Uterus (tissue), 4 donors: ENCODE measurements at places on chromosomes 5 and 9. TPM values are rescaled to one million over a fixed set of nuclear protein-coding genes. Genes with fewer than 3 reads are reported as not detected.

GRCh38 chr5:55172051-55172899, 702 bp downstream of the CDC20B start:
- peak; percentile 58 for DNase-seq

- DNase-seq, result no peak
Measured at GRCh38 chr5:80714570-80715298, 60.0 kb upstream of the DHFR start.

Gene PLPPR1
- total RNA-seq, result 0.41 TPM

Gene GMCL2
- total RNA-seq, result not detected

DNA sequence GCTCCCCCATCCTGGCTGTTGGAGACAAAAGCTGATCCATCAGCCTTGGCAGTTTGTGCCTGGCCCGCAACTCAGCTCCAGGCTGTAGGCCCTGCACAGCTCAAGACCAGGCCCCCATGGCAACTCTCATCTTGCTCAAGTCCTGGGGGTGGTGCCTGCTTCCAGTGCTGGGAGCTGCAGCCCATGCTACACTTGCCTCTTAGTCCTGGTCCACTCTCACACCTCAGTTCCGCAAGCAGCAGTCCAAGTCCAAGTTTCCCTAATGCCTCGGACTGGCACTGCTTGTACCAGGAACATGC, 14.2 kb downstream of the AHRR start:
- no peak for DNase-seq

Gene SMU1
- 18.8 TPM for total RNA-seq

Gene TPD52L3
- total RNA-seq, result not detected

DNA sequence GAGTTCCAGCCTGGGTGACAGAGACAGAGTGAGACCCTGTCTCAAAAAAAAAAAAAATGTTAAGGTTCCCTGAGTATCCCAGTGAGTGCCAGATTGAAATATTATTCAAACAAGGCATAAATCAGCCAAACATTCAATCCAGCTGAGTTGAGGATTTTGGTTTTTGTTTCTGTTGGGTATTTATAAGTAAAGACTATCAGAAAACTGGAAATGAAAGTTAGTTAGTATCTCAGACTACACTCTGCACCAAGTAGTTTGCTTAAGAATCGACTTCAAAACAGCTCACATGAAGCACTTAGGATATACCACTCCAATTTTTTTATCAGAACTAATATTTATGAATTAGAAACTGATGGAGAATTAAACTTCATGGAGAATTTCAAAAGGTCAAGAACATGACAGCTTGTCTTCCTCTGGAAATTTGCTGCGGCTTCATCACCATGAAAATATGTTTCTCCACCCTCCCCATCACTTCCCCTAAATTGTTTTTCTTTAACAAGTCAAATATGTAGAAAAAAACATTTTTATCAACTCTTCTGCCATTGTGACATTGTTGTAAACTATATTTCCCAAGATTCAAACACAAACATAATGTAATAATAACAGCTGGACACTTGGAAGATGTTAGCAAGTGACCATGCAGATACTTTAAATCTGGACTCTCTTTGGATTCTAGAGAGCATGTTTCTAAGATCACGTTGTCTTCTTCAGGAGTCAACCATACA, 110.0 kb upstream of the PTGER4 start:
- no peak for DNase-seq

DNA sequence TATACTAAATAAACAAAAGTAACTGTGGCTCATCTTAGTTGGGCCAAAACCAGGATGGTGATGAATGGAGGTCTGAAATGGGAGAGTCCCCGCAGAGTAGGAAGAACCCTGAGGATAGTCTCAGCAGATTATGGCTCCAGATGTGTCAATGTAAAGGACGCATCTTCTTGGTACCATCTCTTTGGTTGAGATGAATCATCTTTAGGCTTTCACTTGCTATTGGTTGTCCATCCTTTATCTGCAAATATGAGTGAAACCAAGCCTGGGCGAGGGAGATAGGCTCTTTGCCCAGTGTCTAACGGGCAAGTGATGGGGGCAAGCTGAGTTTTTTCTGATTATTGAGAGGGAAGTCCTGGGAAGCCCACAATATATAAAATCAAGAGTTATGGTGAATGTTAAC, 19.4 kb upstream of the LCP2 start:
- DNase-seq, result no peak

DNA sequence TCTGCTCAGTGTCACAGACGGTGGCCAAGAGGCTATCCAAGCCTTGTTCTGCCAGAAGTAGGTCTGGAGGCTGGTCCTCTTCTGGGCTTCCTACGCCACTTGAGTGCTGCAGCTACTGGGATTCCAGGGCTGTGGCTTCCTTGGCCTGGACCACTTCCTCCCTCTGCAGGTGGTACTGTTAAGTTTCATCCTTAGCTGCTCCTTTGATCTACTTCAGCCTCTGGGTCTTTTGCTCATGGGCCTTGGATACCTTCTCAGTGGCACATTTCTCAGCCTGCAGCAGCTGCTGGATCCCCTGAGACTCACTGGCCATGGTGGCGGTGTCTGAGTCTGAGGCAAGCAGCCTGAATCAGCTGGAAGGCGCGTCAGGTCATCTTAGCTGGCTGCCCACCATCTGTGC, 10.3 kb downstream of the CNOT8 start:
- no peak for DNase-seq

Gene NAA35
- 48.1 TPM for total RNA-seq

DNA sequence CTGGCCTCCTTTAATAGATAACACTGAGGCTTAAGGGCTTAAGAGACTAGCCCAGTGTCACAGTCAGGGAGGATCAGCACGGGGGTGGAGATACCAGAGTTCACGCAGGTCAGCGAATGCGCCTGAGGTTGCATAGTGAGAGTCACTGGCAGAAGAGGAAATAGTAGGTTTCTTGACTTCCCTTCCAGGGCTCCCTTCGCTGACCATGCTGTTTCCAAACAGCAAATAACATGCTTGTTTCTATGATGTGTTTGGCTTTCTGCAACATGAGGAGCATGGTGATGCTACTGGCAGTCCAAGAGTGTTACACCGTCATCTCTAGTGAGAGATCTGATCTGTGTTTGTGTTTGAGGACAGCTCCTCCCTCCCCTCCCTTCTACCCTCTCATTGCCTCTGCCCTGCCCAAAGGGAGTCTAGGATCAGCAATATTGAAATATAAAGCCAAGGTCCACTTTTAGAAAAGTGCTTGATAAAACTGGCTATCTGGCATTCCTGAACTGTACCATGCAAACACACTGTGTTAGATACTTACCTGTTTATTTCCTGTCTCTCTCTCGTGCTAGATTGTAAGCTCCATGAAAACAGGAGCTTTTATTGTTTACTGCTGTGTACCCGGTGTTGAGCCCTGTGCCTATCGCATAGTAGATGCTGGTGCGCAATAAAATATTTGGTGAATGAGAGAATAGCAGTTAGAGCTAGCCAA, 12.3 kb downstream of the TLE4 start:
- DNase-seq, result no peak

DNA sequence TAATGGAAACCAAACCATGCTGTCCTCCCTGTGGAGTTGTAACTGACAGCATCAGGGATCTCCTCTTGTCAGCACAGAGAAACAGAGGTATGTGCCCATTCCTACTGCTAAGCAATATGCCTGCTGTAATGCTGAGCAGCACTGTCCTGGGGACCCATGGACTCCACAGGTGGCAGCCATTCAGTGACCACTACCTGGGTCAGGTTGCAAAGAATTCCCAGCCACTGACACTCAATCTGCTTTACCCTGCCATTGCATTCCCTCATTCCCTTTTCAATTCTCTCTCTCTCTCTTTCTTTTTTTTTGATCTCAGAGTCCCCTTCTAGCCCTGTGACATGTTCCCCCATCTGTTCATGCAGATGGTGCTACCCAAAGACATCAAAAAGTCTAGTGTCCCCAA, 104.1 kb downstream of the GABRB2 start:
- DNase-seq, result no peak

- no peak for DNase-seq
Measured at GRCh38 chr5:43152946-43153345, 32.2 kb downstream of the ZNF131 start.

- no peak for DNase-seq
Measured at GRCh38 chr5:171263181-171263580, 45.9 kb upstream of the TLX3 start.

DNA sequence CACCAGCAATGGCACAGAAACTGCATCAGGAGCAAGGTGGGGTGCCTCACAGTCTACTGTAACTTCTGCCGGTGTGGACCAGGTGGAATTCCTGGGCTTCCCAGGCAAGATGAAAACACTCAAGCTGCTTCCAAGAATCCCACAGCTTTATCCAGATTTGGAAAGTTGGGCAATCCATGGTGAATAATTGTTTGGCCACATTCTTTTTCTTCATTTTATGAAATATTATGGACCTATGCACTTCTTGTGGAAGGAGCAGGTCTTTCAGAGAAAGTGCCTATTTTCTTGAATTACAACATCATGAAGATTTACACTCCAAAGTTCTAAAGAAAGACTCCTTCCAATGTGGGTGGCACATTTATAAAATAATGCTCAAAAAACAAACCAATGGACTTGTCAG, 503.6 kb downstream of the SEMA5A start:
- no peak for DNase-seq

GRCh38 chr5:155189476-155189875, 175.9 kb downstream of the KIF4B start:
- no peak for DNase-seq

Gene CYLC2
- not detected for total RNA-seq

DNA sequence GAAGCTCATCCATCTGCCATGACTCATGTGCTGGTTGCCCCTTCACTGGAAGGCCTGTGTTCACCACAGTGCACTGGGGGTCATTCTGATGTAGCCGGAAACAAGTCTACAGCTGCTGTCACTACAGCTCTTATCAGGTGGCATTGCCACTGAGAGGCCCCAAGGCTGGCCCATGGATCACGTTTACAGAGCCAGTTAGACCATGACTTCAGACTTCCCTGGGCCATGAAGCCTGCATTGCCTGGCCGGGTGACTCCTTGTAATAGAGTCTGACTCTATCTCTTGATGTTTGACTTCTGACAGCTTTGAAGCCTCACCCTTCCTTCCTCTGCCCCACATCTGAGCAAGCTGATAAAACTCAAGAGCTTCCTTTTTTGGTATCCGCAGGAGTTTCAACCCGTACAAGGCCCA, 473.5 kb upstream of the DAP start:
- DNase-seq, result peak; percentile 22

DNA sequence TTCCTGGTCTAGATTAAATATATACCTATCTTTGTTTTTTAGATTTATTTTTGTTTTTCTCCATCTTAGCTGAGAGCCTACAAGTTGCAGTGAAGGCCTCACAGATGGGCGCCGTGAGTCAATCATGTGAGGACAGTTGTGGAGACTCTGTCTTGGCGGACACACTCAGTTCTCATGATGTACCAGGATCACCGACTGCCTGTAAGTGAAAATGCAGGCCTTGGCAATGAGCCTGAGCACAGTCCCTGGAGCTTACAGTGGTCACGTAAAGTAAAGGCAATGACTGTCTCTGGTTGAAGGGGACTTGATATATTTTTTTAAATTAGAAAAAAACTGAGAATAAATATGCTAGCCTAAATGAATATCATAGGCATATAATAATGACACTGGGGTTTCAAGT, 271.9 kb downstream of the ARHGEF28 start:
- no peak for DNase-seq

- no peak for DNase-seq
Measured at GRCh38 chr5:10418654-10419345, 22.9 kb upstream of the ROPN1L start.

DNA sequence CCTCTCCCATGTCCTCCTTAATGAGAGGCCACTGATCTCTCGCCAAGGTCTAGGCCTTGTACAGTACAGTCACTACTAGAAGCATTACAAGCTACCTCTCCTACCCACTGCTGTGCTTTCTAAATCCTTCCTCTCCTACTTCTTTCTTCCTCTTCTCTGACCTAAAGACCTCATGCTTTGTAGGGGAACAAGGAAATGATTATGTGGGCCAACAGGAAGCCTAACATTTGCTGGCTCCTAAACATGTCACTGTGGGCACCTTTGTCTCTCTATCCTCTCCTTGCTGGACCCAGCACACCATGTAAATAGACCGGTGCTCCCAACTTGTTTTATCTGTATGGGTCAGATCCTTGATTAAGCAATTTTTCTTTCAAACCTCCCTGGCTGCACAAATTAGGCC, 16.7 kb downstream of the SLC28A3 start:
- DNase-seq, result no peak

DNA sequence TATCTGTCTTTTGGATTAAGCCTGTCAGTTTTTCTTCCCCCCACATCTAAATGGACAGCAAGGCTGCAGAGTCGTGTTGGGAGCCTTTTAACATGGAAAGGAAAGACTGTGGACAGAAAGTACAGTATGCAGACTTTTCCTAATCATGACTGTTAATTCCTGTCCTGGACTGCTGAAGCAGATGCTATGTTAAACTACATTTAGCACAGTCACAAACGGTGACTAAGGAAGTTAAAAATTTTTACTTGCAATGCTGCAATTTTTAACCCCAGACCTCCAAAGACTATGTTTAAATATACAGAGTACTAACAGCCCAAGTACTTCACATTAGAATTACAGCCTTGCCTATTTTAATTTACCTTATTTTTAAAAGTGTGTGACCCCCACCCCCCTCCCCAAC, 51.8 kb downstream of the ELAVL2 start:
- DNase-seq, result no peak

DNA sequence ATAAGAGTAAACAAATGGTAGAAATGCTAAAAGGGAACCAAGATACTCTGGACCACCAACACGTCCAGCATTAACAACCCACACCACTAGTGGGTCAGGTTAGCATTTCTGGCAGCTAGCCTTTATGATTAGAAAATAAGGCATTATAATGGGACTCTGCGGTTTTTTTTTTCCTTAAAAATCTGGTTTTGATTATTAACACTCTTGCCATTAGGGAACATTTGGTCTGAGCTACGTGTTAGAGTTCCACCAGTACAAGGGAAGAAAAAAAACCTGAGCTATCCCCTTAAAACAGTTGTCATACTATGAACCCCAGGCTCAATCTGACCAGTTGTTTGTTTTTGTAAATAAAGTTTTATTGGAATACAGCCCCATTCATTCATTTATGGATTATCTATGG, 110.4 kb downstream of the NTRK2 start:
- DNase-seq, result no peak
